ENCODE measurements at places on chromosomes 5 and 9.

- no peak for DNase-seq
Measured at GRCh38 chr5:145551714-145552113, 283.4 kb downstream of the PRELID2 start.

DNA sequence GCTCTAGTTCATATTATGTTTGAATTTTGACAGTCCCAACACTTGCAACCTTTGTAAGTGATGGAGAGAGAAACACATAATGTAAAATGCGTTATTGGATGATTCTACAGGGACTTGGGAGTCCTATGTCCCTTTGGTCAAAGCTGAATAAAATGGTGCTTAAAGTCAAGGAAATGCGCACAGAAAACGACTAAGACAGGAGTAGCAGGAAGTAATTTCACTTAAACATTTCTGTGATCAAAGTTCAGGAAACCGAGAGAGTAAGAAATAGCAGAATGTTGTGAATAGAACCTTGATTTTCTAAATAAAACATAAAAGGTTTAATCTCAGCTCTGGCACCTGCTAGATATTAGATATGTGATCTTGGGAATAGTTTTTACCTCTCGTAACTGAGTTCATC, 2339.2 kb downstream of the MAT2B start:
- DNase-seq, result no peak

DNA sequence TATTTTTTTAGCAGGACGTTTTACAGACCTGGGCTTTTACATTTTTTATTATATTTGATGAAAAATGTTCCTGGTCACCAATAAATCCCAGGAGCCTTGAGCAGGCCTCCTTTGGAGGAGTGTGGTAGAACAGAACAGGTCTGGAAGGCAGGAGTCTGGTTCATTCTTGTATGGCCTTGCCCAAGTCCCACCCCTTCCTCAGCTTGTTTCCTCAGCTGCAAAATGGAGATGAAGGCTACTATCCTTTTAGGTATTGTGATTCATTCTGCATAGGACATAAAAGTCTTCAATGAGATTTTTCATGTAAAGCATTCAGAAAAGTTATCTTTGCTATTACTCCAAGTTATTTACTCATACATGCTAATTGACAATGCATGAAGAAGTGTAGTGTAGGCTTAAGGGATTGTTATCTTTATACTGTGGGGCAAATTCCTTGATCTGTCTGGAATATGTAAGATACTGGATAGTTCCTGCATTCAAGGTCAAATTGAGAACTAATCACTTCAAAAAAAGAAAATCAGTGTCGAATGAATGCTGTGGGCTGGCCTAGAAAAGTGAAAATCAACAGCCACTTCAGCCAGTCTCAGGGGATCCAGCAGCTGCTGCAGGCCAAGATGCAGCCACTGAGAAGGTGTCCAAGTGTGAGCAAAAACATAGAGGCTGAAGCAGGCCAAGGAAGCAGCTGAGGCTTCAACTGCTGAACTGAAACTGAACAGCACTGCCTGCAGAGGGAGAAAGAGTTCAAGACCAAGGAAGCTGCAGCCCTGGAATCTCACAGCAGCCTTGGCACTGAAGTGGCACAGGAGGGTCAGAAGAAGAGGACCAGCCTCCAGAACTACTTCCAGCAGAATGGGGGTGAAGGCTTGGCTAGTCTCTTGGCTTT, 15.5 kb upstream of the SLC36A3 start:
- DNase-seq, result peak; percentile 28

DNA sequence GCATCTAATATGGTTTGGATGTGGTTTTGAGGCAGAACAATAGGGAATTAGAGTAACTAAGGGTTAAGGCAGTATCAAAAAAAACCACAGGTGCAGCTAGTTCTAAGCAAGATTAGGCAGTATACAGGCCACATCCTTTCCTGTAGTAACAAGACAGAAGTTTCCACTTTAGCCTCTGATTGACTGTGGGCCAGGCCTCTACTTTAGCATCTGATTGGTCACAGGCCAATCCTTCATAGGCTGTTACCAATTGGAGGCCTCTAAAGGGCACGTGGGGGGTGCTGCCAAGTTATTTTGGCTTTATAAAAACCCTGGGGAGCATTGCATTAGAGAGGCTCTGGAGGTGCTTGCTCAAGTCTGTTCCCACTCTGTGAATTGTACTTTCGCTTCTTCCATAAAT, 144.1 kb upstream of the ST8SIA4 start:
- DNase-seq, result no peak

Data from GM19239 (cell line).